ENCODE measurements at places on chromosomes 3 and 15.

- no peak for DNase-seq
These were observed 512.7 kb downstream of the SHQ1 start for GRCh38 chr3:72335458-72336095.

- no peak for DNase-seq
These were observed 120.9 kb upstream of the PFN2 start for GRCh38 chr3:150091626-150092025.

DNA sequence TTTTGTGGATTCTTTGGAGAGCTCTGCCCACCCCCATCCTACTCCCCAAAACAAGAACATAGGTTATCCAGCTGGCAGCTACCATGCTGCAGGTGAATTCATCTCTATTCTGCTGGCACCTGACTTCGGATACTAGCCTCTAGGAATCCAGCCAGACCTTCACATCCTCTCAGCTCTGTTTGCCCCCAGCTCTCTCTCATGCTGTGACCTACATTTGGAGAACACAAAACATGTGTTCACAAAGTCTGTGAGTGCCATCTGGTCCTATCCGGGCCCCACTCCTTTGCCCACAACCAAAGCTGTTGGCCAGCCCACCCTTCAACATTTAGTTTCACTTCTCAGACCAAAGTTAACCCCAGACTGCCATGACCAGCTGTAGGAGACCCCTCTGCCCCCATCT lies 89.4 kb upstream of the C3orf80 start:
- no peak for DNase-seq

- no peak for DNase-seq
These were observed 354.4 kb downstream of the TUSC7 start for GRCh38 chr3:117063930-117064329.

GRCh38 chr3:41304593-41304992 lies 105.3 kb downstream of the CTNNB1 start:
- no peak for DNase-seq

DNA sequence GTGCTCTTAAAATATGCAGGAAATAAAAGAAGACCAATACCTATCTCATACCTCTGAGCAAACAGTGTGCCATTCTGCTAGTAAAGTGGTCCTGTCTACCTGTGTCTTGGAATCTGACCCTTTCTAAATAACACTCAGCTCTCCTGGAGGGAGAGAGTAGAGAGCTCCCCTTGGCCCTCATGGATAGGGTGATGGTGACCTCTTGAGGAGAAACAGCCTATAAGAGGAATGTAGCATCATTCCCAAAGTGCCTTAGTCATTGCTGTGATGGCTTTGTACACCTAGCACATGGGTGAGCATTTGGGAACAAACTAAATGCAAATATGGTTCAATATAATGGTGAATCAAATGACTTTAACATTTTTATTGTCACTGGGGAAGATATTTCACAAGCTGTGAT lies 10.0 kb downstream of the SNTN start:
- DNase-seq: no peak

GRCh38 chr3:159672728-159673688 lies 315.6 kb upstream of the IL12A start:
- no peak for DNase-seq

Data from hematopoietic multipotent progenitor cell treated with erythropoietin and hydrocortisone succinate and interleukin-3 and kit ligand, for 8 days (in vitro differentiated cells).